ENCODE measurements at places on chromosomes 2 and 18.

DNA sequence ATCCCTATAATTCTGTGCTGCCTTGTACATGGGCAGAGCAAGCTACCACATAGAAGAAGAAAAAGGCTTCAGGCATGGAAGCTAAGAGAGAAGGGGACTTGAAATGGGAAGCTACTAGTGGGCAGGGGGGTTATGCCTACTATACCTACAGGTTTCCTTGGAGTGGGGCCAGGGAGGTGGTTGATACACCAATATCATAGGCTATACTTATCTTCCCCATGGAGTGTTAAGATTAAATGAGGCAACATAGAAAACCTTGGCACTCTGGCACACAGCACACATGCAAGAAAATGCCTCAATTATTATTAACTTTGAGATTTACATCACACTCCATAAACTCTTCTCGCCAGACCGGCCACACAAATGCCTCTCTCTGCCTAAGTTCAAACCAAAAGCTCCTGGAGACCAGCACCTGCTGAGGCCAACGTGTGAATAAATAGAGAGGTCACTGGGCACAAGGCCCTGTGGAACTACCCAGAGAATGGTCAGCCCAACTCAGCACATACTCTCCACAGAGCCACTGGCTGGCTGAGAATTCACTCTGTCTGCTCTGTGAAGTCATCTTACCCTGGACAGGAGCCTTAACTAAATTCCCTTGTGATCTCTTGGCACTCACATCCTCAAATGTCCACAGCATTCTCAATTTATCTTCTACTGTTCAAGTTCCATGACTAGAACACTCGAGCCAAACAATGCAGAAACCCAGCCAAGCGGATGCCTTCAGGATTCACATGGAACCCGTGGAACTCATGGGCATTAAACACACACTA is 498.7 kb downstream of the BCL11A start:
- DNase-seq, result peak; percentile 25

DNA sequence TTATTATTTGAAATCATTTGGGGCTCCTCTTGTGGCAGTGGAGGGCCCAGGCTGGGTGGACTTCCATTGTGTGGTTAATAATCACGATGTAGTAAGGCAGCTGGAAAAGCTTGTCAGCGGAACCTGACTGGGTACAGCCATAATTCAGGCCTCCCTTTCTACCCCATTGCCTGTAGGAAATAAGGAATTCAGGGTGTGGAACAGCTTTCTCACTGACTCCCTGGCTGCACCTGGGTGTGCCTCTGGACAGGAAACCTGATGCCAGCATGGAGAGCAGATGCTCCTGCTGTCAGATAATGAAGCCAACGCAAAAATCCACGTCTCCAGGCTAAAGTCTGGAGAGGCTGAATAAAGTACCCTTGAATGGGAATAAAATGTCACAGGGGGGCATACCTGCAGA is 44.2 kb downstream of the LYPD6B start:
- no peak for DNase-seq

DNA sequence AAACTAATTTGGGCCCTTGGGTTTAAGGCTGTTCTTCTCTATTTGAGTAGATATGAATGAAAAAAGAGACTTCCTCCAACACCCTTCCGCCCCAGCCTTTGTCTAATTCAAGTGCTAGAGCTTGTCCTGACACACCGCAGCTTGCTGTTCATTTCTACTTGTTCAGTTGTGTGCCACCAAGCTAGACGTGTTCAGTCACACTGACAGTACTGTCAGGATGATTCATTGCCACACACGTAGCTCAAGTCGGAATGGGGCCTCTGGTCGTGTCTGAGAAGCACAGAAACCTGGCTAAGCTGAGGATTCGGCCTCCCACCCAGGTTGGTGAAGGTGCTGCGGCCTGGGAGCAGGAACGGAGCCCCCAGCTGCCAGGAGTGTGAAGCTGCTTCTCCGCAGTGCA is 45.6 kb upstream of the INHBB start:
- no peak for DNase-seq

GRCh38 chr2:217220228-217221013 is 360.6 kb upstream of the TNP1 start:
- DNase-seq, result peak; percentile 8

DNA sequence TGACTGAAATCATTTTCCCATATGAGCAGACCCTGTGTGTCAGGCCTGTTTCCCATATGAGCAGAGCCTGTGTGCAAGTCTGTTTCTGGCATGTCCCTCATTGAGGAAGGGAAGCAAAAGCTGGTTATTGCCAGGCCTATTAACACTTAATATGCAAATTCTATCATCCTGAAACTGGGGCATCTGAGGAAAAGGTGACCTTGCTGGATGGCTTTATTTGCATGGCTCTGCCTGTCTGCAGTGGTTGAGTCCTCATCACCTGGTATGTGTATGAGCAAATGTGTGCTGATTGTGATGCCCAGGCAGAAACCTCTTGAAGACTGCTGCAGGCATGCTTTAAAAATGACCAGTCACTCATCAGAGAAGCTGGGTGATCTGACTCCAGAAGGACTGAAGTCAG is 31.2 kb downstream of the EIF4E2 start:
- no peak for DNase-seq

- no peak for DNase-seq
Measured at GRCh38 chr2:169010633-169011460, 20.3 kb downstream of the ABCB11 start.

DNA sequence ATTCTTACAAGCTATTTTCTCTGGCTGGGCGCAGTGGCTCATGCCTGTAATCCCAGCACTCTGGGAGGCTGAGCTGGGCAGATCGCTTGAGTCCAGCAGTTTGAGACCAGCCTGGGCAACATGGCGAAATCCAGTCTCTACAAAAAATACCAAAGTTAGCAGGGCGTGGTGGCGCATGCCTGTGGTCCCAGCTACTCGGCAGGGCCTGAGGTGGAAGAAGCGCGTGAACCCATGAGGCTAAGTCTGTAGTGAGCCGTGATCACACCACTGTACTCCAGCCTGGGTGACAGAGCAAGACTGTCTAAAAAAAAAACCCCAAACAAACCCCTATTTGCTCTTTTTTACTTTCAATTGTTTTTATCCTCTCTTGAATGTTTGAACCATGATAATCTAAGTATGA is 37.0 kb downstream of the PPP4R1 start:
- no peak for DNase-seq

- no peak for DNase-seq
Measured at GRCh38 chr2:233793465-233794127, 15.5 kb downstream of the MROH2A start.

DNA sequence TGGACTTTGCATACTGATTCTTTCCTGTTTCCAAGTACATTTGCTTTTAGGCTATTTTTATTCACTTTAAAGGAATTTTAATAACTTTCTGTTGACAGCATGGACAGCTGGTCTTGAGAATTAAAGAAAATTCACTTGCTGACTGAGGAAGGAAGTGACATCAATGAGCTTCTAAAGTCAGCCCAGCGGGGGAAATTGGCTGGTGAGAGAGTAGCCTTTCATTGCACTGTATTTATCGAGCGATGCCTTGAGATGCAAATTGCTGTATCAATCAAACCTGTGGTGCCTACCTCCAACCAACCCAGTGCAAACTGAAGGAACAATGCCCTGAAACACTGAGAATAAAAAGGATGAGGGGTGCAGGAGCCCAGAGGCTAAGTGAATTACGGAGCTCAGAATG is 91.4 kb upstream of the AQP4 start:
- no peak for DNase-seq

Measured in spinal cord (tissue), 10 donors.